ENCODE measurements at places on chromosomes 5 and 9.

DNA sequence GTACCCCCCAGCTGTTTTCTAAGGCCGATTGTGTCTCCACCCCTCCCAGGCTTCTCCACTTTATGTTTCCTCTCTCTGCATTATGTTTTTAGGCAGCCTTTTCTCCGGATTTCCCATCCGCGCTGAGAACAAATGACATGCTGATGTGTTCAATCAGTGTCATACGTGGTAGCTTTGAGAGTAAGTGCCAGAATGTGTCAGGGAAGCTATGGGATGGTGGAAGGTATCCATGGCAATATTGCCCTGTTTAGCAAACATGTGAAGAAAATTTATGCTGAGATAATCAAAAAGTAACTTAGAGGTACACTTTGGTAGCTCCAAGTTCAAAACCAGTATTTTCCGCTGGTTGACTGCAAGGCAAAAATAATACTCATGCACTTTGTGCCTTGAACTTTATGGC, 36.6 kb upstream of the LECT2 start:
- no peak for DNase-seq

DNA sequence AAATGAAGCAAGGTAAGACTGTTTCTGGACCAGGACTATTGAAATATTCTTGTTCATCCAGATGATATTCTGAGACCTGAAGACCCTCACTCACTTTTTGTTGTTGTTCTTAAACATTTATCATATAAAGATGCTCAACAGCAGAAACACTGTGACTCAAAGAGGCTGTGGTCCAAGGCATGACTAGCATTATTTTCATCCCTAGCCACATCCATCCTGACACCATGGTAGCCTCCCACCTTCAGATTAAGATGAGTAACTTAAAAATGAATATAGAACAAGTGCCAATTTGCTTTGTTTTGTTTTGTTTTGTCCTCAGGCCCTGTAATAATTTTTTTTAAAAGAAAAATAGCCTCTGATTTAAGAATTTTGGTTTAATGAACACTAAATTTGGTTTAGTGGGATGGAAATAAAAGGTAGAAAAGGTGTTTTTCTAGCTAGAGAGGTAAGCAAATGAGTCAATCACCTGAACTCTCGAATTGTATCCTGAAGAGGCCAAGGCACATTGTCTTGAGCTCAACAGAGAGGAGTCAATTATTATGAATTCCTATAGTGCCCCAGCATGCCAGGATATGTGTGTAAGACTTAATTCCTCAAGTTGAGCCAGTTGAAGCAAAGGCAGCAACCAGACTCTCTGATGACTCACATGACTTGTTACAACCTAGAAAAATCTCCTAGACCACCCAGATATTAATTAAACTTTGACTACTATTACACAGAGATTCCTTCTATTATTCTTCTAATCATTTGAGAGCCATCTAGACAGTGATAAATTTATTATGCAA, 380.1 kb upstream of the TUSC1 start:
- peak; percentile 59 for DNase-seq

GRCh38 chr9:130688072-130688471, 5.5 kb upstream of the EXOSC2 start:
- DNase-seq, result no peak

- DNase-seq, result no peak
These were observed 60.5 kb downstream of the ASTN2 start for GRCh38 chr9:117354244-117354847.

DNA sequence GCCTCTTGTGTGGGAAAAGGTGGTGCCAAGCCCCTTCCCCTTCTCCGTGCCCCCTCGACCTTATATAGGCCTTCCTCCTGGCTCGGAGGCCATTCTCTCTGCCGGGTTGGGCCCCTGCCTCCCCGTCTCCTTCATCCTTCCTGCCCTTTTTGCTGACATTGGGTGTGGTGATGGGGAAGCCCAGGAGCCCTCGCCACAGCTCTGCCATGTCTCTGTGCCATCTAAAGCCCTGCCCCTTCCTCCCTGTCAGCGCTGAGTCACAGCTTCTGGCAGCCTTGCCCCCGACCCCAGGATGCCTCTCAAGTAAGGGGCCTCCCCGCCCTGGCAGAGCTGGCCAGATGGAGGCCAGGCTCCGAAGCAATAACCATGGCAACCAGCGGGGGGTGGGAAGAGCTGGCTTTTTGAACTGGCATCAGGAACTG, 30.4 kb downstream of the JADE2 start:
- DNase-seq, result peak; percentile 65

DNA sequence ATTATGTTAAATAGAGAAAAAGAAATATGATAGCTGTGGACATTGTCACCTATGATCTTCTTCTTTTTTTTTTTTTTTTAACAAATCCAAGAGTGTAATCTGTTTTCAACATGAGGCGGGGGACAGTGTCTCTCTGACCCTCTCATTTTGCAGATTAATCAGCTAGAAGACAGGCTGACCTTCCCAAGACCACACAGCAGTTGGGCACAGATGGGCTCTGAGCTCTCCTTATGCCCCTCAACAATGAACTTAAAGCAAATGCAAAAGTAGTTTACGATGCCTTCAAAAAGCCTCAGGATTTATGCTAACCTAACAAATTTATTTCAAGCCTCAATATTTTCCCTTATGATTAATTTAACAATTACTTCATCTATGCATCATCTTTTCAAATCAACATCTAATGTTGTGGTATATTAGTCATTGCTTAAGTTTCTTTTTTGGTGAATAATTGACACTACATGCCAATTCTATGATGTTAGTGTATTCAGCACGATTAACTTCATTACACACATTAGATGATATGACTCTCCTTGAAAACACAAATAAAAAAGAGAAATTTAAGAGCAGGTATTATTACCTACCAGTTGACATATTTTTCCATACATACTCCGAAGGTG, 7.4 kb downstream of the NFIL3 start:
- peak; percentile 74 for DNase-seq

GRCh38 chr5:17216974-17217492, 398 bp upstream of the BASP1 start:
- DNase-seq, result peak; percentile 73
